ENCODE measurements at places on chromosomes 3 and 15. TPM values are rescaled to one million over a fixed set of nuclear protein-coding genes. Genes with fewer than 3 reads are reported as not detected.

CACNA1D gene
- 1.9 TPM for total RNA-seq

NR1I2 gene
- 0.69 TPM for total RNA-seq

TMC3 gene
- total RNA-seq, result not detected

ARMC8 gene
- total RNA-seq, result 33.9 TPM

ACAP2 gene
- total RNA-seq, result 26.2 TPM

KLHL6 gene
- not detected for total RNA-seq
